ENCODE measurements at places on chromosomes 5 and 9. TPM values are rescaled to one million over a fixed set of nuclear protein-coding genes. Genes with fewer than 3 reads are reported as not detected.

ADAMTSL1 gene
- 18.2 TPM for total RNA-seq

FAM78A gene
- total RNA-seq, result 0.52 TPM

REEP2 gene
- 3.2 TPM for total RNA-seq

ISCA1 gene
- 57.1 TPM for total RNA-seq

SFXN1 gene
- 82.4 TPM for total RNA-seq

GRCh38 chr9:124222918-124223720 is 34.6 kb upstream of the NEK6 start:
- peak; percentile 86 for DNase-seq

DNA sequence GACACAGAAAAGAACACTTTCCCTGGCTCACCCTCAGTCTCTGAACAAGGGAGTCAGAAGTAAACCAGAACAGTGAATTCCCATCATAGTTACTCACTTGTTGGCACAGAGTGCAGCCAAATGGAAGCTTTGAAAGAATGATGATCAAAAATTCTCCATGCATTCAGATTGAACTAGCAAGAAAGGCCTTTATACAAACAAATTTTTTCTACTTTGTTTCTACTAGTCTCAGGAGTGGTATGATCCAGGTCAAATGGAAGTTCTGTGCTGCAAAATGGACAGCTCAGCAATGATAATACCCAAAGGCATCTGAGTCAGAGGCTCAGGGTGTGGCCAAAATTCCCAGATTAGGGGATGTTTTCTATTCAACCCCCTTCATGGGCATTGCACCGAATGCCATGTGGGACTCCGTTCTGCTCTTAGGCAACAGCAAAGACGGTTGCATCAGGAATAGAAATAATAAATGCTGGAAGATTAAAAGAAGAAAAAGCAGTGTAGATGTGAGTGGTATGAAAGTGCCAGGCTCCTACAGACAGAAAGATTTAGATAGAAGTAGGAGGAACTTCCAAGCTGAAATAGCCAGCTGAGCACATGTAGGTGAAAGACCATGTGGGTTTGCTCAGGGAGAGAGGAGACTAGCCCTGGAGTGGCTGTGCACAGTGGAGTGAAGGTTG is 24.0 kb upstream of the ASPN start:
- DNase-seq, result peak; percentile 38

- DNase-seq, result peak; percentile 22
Measured at GRCh38 chr5:155052532-155052931, 39.0 kb downstream of the KIF4B start.

DNA sequence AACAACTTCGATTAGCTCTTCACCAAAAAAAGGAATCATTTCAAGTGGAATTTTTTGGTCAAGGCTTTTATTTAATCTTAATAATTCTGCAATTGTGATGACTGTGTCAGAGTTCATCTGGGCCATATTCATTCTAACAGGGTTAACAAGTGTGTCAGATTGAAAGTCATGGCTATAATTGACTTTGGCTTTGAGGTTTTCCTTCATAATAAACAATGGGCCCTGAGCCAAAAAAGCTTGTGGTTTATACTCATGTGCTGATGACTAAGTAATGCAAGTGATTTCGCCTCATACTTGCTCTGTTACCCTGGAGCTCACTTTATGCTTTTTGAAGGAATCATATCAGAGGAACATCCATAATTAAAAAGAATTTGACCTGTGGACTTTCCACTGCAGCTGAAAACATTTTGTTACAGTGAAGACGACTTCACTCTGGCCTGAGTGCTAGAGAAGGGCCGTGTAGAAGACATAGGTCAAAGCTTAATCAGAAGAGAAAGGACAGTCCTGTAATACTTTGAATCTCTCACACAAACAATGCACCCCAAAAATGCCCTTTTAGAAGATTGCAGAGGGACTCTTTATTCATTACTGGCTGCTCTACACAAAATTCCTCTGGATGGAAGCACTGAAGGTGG is 101.7 kb downstream of the GDNF start:
- DNase-seq, result peak; percentile 57

GRCh38 chr5:106876665-106877194 is 794.0 kb downstream of the EFNA5 start:
- no peak for DNase-seq

DNA sequence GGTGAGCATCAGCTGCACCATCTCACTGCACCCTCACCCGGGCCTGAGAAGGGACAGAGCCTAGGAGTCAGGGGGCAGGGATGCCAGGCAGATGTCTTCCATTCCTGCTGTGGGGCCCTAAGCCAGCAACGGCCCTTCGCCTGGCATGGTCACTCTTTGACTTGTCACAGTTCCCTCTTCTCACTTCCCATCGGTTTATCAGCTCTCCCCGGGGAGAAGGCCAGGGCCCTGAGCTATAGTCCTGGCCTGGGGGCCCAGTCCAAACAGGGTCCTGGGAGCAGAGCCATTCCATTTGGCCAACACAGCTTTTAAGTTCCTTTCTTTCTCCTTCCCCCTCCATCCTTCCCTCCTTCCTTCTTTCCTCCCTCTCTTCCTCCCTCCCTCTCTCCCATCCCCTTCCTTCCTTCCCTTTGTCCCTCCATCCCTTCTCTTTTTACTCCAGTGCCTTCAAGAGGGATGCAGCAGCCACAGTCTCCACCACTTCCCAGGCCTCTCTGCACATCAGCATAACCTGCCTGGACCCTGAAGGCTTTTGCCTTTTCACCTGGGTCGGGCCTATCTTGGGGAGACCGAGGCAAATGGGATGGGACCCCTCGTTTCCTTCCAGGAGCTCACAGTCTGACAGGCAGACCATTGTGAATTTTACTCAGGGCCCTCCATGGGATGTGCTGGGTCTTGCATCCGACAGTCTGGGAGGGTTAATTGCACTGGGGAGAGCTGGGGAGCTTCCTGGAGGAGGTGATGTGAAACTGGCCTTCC is 4.2 kb downstream of the COL5A1 start:
- DNase-seq, result no peak

DNA sequence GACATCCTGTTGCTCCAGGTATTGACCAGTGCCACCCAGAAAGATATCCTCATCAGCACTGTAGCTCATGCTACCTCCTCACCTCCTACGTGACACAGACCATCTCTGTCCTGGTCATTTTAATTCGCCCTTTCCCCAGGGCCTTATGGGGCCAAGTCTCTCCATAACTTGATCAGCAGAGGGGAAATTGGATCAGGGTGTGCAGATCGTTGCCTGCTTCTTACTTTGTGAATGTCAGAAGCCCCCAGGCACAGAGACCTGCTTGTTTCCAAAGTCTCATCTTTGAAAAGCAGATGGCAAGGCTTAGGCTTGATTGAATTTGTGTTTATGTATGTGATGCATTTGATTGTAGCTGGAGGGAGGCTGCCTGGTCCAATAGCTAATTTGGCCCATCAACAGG is 8.8 kb upstream of the DBH start:
- DNase-seq, result no peak

All from hepatocyte (in vitro differentiated cells).